ENCODE measurements at places on chromosomes 12 and 14.

GRCh38 chr12:16726879-16727278 is 120.9 kb upstream of the LMO3 start:
- peak; percentile 63 for DNase-seq

- no peak for DNase-seq
Observed at GRCh38 chr14:52363961-52364360, 49.8 kb downstream of the PTGER2 start.

DNA sequence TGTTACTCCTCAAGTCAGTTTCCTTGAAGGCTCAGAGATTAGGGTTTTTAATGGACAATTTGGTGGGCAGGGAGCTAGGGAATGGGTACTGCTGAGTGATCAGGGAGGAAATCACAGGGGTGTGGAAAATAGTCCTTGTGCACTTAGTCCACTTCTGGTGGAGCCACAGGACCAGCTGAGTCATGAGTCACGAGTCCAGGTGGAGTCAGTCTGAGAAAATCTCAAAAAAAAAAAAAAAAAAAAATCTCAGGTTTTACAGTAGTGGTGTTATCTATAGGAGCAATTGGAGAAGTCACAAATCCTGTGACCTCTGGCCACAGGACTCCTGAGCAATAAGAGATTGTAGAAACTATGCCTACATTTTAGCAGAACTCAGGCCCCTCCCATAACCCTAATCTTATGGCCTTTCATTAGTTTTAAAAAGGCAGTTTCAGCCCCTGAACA is 28.2 kb upstream of the AMN1 start:
- DNase-seq, result peak; percentile 59

DNA sequence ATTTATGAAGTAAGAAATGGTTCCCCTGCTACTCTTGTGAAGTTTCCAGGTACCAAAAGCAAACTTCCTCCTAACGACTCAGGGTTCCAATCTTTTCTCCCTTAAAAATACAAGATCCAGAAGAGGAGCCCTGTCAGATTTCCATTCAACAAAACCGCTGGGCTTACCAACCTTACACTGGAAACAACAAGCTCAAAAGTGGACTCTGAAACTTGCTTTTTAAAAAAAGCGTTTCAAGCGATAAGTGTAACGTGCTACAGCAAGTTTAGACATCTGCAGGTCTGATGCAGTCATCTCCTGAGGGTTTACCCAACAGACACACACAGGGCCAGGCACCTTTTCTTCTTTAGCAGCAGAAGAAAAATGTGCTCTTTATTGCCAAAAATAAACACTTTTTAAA is 6.9 kb upstream of the CREBL2 start:
- DNase-seq, result no peak

- DNase-seq, result no peak
Observed at GRCh38 chr12:96985515-96986362, 78.7 kb downstream of the NEDD1 start.

GRCh38 chr14:99654235-99654985 is 9.5 kb downstream of the HHIPL1 start:
- DNase-seq, result peak; percentile 91

DNA sequence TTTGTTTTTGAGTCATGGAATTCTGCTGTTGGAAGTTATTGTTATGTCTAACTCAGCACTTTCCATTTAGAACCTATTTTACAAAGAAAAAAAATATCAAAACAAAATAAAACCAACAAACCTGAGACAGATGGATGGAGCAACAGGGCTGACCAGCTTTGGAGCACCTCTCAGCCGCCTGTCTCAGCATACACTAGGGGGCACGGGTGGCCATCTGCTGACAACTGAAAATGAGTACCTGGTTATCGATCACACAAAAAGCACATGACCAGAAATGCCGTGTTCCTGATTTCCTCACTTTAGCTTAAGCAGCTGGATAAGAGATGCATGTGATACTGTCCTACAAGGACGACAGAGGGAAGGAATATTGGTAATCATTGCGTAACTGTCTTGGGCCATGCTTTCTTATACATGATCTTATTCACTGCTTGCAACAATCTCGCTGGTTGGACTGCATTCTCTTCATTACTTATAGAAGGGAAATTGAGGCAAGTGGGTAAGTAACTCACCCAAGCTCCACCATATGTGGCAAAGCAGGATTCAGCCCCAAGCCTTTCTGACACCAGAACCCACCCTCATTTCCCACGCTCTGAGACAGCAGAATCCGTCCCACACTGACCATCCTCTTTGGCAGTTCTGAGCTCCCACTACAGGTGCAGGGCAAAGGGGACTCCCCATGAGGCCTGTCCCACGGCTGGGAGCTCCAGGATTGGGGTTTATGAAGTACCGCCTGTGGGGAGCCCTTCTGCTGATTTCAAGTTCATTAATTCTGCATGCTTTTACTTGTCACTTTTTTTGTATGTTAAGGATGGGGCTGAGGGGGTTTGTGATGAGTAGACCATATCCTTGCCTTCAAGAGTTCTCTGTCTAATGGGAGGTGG is 43.5 kb downstream of the C14orf132 start:
- no peak for DNase-seq

DNA sequence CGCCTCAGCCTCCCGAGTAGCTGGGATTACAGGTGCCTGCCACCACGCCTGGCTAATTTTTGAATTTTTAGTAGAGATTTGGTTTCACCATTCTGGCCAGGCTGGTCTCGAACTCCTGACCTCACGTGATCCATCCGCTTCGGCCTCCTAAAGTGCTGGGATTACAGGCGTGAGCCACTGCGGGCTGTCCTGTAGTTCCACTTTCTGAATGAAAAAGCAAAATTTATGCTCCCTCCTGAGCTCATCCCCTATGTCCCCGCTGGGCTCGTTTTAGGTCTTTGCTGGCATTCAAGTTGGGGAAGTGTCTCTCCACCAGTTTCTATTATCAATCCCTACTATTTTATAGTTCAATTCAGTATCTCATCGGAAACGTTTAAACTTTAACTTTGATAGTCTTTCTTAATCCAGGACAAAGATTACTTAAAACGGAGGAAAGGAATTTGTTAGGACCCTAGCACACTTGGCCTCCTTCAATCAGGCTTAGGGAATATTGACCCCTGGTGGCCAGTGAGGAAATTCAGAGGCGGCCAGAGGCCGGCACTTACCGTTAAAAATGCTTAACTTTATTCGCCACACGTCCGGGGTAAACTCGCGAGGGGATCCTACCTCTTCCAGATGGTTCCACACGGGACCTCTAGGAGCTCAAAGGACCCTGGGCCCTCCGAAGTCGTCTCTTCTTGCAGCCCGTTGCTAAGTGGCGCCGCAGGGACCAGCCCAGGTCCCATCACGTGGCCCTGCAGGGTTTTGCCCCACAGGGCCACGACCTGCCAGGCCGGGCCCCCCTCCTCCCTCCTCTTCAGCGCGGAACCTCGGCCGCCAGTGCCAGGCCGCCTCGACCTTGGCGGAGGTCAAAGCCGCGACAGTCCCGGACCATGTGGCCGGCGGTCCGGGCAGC is 11.4 kb upstream of the DNAL1 start:
- peak; percentile 83 for DNase-seq

- DNase-seq, result peak; percentile 19
Observed at GRCh38 chr12:107917912-107918800, 143.7 kb downstream of the ASCL4 start.

DNA sequence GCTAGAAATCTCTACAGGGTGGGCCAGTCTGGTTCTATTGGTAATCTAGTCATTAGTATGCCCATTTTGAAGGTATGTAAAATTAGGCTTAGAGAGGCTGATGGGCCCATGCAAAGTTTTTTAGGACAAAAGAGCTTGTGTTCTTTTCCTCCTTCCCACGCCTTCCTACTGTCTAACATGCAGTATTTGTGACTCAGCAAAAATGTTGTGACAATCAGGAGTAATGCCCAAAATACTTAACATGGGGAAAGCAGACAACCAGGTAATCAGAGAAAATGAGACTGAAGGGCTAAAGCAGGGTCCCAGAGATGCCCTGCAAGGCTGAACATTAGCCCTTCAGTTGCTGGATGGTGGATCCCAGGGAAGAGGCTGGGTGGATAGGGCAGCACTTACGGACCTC is 437.9 kb downstream of the BCL11B start:
- no peak for DNase-seq

- no peak for DNase-seq
Observed at GRCh38 chr12:6817098-6817497, 4.5 kb upstream of the GPR162 start.

- peak; percentile 32 for DNase-seq
Observed at GRCh38 chr14:66405158-66405557, 81.0 kb upstream of the CCDC196 start.

DNA sequence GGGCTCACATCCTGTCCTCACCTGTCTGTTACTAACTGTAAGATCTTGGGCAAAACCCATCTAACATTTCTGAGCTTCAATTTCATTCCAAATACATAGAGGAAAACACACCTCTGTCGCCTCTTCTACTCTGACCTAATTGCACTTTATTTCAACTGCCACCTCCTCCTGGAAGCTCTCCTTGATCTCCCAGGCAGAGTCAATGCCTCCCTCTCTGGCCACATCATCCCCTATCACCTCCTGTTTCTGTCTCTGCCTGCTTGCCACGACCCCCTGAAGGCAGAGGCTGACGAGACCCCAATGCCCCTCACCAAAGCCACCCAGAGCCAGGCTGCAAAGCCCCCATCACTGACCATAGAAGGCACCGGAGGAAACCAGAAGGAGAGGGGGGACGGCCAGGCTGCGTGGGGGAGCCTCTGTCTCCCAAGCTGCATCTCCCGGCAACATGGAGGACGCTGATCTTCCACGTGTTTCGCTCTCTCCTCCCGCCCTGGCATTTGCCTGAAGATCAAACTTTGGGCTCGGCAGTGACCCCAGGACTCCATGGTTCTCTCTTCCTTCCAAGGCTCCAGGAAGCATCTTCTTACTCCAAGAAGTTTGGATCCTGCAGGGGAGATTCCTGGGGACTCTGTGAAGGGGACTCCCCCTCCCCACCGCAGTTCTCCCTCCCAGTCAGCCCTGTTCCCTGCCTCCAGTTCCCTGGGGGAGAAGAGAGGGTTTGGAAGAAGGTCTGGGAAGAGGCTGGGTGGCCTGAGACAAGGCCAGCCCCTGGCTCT is 50.1 kb upstream of the BCL11B start:
- no peak for DNase-seq

DNA sequence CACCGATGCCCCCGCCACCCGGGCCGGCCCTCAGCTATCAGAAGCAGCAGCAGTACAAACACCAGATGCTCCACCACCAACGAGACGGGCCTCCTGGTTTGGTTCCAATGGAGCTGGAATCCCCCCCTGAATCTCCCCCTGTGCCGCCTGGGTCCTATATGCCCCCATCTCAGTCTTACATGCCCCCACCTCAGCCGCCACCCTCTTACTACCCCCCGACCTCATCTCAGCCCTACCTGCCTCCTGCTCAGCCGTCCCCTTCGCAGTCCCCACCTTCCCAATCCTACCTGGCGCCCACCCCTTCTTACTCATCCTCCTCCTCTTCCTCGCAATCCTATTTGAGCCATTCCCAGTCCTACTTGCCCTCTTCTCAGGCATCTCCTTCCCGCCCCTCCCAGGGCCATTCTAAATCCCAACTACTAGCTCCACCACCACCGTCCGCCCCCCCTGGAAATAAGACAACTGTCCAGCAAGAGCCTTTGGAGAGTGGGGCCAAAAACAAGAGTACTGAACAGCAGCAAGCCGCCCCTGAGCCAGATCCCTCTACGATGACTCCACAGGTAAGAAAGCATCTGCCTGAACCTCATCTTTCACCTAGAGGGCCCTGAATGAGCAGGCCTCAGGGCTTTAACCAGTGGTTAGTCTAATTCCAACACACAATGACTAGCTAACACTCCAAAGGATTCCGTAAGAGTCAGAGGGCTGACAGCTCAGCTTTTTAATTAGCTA is 851 bp downstream of the YLPM1 start:
- peak; percentile 13 for DNase-seq

DNA sequence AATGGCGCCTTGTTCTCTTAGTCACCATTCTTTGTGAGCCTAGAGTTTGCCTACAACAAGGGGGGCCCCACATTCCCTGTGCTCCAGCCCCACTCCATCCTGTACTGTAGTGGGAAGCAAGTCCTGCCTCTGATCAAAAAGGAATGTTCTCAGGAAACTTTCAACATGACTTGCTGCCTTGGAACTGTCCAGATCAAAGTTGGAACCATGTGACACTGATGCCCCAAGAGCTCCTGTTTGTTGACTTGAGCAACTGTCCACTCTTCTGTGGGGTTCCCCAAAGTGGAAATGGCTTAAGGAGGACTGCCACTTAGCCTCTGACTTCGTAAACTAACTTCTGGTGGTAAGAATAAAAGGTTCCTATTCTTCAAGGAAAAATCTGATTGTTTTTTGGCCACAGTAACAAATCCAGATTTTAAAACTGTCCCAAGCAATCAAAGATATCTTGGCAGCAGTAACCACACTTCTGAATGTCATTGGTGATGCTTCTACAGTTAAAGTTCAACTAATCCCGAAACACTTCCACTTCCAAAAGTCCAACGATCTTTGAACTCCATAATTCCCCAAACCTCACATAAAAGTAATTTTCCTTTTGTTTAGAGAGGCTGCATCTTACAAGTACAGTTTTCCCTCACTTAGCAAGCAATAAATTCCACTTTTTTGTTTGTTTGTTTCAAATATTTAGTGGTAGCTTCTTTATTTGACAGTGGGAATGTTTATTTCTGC is 67.2 kb downstream of the PAH start:
- DNase-seq, result no peak

DNA sequence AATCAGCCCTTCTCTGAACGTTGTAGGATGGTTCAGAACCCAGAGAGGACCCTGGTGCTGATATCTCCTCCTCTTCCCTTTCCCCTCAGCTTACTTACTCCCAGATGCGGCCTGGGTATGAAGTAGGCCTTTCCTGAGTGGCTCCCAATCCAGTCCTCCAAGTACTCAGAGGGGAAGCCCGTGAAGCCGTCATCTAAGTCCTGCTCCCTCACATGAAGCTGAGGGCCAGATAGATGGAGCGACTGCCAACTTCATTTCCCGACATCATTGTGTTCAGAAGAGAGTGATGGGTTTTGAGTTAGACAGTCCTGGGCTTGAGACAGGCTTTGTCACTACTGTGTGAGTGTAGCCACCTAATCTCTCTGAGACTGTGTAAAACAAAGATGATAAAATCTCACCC is 2.7 kb downstream of the APOLD1 start:
- DNase-seq, result peak; percentile 35

GRCh38 chr14:69808919-69809808 is 12.1 kb upstream of the SLC10A1 start:
- no peak for DNase-seq

DNA sequence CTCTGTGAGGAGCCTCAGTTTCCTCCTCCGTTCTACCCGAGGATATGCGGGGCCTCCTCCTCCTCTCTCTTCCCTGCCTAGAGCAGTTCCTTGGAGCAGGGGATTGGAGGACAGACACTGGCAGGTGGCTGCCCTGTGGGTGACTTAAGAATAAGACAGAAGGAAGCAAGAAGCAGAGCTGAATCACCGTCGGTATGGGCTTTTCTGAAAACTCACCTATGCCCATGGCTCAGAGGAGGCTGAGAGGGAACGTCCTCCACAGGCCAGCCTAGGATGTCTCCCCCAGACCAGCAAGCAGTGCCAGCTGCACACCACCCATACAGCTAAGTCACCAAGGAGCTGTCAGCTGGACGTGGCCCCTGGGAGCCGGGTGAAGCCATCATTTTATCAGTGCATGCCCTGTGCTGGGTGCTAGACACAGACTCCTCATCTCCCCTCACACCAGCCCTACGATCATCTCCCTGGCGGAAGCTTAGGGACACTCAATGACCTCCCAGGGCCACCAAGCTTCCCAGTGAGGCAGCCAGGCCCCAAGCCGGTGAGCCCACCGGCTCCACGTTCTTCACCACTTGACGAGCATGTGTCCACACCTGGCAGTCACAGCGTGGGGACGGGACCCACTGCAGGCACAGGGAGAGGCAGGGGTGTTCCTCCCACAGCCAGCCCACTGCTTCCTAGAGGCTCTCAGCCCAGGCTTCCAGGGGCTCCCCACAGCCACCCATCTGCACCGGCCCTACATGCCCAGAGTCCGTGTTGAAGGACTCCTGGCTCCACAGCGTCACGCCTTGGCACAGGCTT is 21.4 kb downstream of the ITPK1 start:
- DNase-seq, result no peak

GRCh38 chr12:58202933-58203718 is 261.8 kb downstream of the ATP23 start:
- no peak for DNase-seq

Data from fibroblast of the aortic adventitia (primary cell).